M059J (cell line): ENCODE measurements at places on chromosomes 1 and 21.
A peak's percentile ranks its signal among the peaks of the same experiment; 100 is the strongest.

- no peak for DNase-seq
Observed at GRCh38 chr1:194795917-194796593, 1609.6 kb upstream of the B3GALT2 start.

GRCh38 chr1:68459091-68459490, 9.3 kb upstream of the RPE65 start:
- DNase-seq = no peak

DNA sequence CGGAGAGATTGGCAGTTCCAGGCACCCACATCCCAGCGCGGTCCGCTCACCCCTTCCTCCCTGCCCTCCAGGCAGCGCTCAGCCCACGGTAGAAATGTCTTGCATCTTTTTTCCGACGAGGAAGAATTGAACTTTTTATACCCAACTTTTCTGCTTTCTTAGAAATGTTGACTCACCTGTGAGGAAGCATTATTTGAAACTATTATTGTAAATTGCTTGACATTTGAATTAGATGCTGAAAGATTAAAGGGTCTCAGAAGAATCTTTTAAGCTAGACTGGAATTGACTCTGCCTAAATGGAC, 912 bp upstream of the SIPA1L2 start:
- no peak for DNase-seq

- peak; percentile 93 for DNase-seq
Observed at GRCh38 chr1:58763214-58763613, 20.6 kb downstream of the JUN start.

GRCh38 chr21:39632796-39633442, 20.2 kb downstream of the B3GALT5 start:
- DNase-seq = peak; percentile 88

DNA sequence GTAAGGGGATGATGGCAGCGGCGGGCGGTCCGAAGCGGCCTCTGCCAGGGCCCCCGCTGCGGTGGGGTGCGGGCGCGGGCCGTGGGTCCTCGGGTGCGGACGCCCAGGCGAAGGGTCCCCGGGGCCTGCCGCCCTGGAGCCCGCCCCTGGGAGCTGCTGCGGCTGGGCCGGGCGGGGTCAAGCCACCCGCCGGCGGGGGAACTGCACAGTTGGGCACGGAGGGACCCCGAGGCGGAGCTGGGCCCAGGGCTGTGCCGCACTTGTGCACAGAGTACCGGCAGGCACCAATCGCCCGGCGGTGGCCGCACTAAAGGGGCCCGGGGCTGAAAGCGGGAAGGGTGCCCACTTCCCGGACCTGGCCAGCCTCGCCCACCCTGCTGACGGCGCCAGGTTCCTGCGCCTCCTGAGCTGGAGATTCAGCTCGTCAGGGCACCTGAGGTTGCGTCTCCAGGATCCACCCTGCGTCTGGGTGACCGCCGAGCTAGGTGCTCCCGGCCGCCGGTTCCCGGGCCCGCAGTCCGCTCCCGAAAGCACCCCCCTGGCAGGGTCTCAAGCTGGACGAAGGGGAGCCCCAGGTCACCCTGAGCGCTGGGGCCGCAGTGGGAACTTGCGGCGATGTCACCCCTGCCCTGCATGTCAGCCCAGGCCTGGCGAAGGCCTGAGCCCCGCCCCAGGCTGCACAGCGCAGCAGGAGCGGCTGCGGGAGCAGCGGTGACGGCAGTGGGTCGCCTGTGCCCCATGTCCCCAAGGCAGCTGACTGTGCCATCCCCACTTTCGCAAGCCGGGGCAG, 56.7 kb upstream of the ETV3 start:
- no peak for DNase-seq

DNA sequence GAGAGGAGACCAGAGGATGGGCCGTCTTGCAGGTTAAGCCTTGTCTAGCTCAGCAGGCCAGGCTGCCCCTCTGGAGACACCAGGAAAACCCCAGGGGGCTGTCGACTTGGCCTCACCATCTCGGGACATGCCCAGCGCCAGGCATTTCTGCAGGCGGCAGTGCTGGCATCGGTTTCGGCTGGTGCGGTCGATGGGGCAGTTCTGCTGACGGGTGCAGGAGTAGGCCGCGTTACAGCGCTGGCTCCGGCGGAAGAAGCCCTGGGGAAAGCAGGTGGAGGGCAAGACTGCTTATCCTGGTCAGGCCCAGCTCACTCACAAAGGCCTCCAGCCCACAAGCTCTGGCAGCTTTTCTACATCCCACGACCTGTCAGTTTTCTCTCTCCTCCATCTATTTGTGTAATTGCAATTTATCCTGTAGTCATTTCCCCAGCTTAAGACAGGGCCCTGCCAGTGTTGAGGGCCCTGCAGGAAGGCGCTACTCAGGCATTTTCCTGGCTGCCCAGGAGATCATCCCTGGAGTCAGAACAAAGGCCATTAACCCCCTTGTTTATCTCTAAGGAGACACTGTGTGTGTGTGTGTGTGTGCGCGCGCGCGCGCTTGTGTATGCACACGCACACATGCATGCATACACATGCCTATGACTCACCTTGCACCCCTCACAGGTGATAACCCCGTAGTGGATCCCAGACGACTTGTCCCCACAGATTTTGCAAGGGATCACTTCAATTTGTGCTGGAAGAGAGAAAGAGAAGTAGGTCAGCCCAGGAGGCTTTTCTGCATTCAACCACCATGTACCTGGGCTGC, 11.5 kb upstream of the LINGO4 start:
- no peak for DNase-seq

- no peak for DNase-seq
Observed at GRCh38 chr1:27004471-27005165, 8.0 kb downstream of the TENT5B start.

GRCh38 chr1:43466403-43466802, 12.7 kb upstream of the HYI start:
- DNase-seq = peak; percentile 70

GRCh38 chr1:201816309-201816854, 12.6 kb upstream of the IPO9 start:
- no peak for DNase-seq

DNA sequence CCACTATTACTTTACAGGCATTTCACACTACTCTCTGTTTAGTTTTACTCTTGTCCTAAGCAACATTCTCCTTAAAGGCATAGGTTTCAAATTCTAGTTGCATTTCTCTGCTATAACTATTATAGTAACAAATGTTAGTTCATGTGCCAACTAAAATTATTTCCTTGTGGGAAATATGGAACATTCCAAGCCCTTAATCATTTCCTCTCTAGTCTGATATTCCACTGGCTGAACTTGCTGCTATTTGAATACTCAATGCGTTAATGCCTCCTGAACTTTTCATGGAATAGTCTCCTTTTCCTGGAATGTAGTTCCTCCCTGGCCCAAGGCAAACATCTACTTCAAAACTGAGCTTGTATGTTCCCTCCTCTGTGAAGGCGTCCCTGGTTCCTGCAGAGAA, 19.3 kb upstream of the TBX19 start:
- peak; percentile 60 for DNase-seq

DNA sequence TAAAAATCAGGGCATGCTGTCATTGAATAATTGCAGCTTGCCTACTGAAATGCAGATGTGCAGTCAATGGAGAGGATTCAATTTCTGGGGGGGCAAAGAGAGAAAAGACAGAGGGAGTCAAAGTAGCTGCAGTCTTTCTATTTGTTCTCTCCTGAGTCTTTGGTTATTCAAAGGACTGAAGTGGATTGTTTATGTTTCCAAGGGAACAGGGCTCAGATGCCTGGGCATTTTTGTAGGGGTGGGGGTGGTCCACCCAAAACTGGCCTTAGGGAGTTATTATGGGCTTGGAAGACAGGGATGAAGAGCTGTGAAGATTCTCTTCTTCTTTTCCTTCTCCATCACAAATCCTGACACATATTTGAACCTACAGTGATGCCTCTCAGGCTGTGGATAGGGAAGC, 408.8 kb upstream of the DAB1 start:
- no peak for DNase-seq

- DNase-seq = no peak
Observed at GRCh38 chr21:26374817-26375216, 198.3 kb downstream of the CYYR1 start.

DNA sequence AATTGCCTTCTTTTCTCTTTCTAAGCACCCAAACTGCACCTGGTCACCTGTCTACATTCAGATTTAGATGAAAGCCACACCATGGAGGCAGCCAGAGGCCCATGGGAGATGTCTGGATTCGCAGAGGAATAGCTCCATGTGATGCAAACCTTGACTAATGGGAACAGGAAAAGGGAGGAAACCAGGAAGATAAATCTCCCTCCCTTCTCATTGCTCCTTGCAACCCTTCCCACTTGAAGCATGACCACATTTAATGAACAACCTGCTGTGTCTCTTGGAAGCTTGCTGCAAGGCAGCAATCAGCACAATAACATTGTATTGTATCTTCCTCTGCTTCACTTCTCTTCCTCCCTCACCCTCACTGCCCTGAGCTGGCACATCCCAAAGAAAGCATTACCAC, 42.6 kb upstream of the KLF17 start:
- peak; percentile 30 for DNase-seq

DNA sequence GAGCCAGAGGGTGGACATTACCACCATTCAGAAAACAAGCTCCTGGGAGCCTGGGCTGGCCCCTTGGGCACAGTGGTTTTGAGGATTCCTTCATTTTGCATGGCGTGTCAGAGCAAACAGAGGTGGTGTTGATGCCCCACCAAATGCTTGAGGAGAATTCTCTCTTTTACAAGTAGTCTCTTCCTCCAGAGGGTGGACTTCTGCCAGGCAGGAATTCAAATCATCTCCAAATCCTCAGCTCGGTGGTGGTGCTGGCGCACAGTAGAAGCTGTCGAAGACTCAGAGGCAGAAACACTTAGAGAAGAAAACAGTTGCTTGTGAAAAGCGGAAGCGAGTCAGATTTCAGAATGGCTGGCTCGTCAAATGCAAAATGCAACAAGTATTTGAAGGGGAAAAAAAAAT, 3.4 kb upstream of the CHI3L1 start:
- DNase-seq = no peak

DNA sequence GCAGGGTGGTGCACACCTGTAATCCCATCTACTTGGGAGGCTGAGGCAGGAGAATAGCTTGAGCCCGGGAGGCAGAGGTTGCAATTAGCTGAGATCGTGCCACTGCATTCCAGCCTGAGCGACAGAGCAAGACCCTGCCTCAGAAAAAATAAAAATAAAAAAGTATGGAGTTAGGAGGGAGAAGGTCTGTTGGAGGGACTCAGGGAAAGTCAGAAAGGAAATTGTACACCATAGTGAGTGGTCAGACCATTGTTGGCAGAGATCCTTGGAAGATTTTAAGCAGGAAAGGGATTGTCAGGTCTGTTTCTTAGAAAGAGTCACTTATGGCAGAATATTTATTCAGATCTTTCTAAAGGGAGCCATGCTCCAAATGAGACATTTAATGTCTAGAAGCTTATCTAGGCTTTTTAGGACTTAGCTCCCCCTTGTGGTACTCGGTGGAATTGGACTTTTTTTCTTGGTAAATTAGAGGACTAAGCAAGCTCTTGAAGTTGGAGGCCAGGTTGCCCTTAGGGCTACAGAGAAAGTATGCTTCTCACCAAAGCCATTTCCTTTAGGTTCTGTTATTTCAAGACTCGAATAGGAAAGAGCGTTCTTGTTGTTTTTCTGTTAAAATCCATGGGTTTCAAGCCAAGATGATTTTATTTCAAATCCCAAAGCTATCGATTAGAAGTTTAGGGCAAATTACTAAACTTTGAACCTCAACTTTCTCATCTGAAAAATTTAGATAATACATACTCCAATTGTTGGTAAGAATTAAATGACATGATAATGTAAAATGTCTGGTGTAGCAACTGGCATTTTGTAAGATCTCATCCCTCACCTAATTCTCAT, 16.5 kb downstream of the MIA3 start:
- DNase-seq = peak; percentile 92

GRCh38 chr1:217274927-217275654, 355.8 kb downstream of the GPATCH2 start:
- DNase-seq = peak; percentile 64

DNA sequence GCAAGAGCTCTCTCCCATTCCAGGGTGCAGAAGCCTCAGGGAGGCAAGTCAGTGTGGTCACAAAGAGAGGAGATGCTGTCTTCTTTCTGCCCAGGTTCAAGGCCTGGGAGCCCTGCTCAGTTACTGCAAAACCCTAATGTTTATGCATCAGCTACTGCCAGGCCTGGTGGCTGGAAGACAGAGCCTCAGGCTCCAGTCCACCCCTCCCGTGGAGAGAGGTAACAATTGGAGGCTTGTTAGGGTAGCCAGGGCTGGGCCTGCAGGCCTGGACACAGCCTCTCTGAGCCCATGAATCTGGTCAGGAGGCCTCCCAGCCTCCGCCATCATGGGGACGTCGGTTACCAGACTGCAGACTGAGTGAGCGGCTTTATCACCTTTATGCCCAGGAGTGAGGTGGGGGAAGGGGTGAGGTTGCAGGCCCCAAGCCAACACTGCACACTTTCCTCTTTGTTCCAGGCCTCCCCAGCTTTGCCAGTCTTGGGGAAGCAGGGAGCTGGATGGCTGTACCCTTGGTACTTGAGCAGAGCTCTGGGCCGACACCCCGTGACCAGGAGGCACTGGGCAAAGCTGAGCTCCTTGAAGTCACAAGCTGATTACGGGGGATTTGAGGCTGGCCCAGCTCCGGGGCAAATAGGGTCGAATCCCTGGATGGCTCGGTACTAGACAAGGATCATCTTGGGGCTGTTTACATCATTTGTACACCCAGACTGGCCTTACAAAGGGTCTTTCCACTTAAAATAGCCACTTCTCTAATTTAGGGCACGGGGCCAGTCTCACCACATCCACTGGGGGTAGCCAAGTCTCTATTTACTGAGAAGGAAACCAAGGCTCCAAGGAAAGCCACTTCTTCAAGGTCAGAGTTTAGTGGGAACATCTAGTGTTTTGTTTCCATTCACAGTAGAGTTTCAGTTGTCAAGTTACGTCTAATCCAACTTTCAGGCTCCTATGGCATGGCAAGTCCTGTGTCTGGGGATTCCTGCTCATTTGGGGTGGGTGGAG, 5.2 kb downstream of the SLC2A1 start:
- peak; percentile 52 for DNase-seq

- no peak for DNase-seq
Observed at GRCh38 chr1:164638492-164639202, 79.7 kb downstream of the PBX1 start.

DNA sequence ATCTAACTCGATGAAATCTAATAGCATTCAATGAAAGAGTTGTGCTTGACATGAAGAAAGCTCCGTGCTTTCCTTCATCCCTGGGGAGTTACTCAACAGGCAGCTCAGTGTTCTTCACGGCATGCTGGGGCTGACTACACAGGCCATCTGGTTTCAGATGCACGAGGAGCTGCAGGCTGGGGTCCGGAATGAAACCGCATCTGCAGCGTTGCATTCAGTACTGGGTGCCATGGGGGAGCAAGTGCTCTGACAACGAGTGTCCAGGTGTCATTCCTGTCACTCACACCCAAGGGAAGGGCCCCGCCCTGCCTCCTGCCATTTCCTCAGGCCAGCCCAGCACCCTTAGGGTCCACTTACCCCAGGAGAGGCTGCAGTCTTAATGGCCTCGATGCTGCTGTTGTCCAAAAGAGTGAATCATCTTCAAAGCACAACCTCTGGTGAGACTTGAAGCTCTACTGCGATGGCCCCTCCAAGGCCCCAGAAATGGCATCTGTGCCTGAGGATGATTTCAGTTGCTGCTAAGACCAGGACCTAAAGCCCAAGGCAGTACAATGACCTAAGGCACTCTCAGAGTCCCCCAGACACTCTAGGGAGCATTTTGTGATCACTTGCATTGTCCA, 61.4 kb downstream of the STUM start:
- no peak for DNase-seq
